Heart right ventricle (tissue), 16 donors: ENCODE measurements at places on chromosomes 1 and 21. TPM values are rescaled to one million over a fixed set of nuclear protein-coding genes. Genes with fewer than 3 reads are reported as not detected.

The SIM2 gene
- not detected for total RNA-seq

The FAM72C gene
- not detected for total RNA-seq

The PPIAL4G gene
- total RNA-seq, result not detected

The PPP1R12B gene
- 748 TPM for total RNA-seq

GRCh38 chr1:227558732-227559262 is 4.6 kb upstream of the ZNF678 start:
- no peak overlapping the region for H3K27ac ChIP-seq
- no peaks in the 10 kb centered on the region for H3K36me3 ChIP-seq
- H3K4me3 ChIP-seq, result no peak overlapping the region
- DNase-seq, result no peak
- peaks cover 49% of the 10 kb centered on the region for H3K27me3 ChIP-seq

GRCh38 chr1:229310833-229311232 is 32.0 kb downstream of the CCSAP start:
- no peak overlapping the region for H3K27ac ChIP-seq
- H3K4me1 ChIP-seq, result peaks cover 19% of the 10 kb centered on the region
- no peak for DNase-seq

DNA sequence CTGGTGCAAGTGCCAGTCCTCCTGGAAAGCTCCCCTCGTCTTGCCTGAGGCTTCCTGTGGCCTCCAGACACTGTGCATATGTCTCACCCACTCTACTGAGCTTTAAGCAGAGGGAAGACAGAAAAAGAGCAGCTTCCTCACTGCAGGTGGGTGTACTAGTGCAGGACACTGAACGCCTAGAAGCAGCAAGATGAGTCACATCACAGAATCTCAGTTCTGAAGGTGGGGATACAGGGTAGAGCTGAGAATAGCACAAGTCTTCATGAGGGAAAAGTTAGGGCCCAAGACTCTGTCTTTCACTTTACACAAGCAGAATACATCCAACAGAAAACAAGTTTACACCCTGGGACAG is 37.4 kb downstream of the PCAT6 start:
- no peaks in the 10 kb centered on the region for H3K4me1 ChIP-seq
- H3K27ac ChIP-seq, result no peak overlapping the region
- no peak for DNase-seq

- H3K27ac ChIP-seq, result no peak overlapping the region
- no peaks in the 10 kb centered on the region for H3K27me3 ChIP-seq
- H3K4me1 ChIP-seq, result peaks cover 8% of the 10 kb centered on the region
- no peak for DNase-seq
- no peaks in the 10 kb centered on the region for H3K36me3 ChIP-seq
These were observed 72.8 kb downstream of the XCL2 start for GRCh38 chr1:168470901-168471431.
